NB4 (cell line): ENCODE measurements at places on chromosomes 1 and 21.

GRCh38 chr1:154495496-154496273, 6.3 kb upstream of the TDRD10 start:
- no peak for DNase-seq

GRCh38 chr1:94309829-94310569, 72.6 kb upstream of the ARHGAP29 start:
- no peak for DNase-seq

- no peak for DNase-seq
Measured at GRCh38 chr1:207832796-207833195, 78.1 kb downstream of the CD34 start.

GRCh38 chr1:25651824-25652741, 35.5 kb downstream of the MAN1C1 start:
- DNase-seq = no peak

DNA sequence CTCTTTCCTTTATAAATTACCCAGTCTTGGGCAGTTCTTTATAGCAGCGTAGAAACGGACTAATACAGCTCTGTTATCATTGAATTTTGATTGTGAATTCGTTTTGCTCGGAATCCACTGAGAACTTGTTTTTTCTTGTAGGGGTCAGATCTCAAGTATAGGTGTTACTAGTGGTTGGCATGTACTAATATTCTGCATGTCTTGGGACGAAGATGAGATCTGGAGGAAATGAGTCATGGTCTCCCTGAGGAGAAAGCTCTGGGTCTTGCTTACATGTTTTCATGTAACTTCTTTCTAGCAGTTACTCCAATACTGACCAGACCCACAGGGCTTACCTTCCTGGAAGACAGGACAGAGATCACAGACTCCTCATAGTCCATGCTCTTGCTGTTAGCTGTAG, 30.3 kb downstream of the ZSCAN20 start:
- peak; percentile 50 for DNase-seq

GRCh38 chr1:158075078-158075477, 81.6 kb downstream of the KIRREL1 start:
- no peak for DNase-seq

DNA sequence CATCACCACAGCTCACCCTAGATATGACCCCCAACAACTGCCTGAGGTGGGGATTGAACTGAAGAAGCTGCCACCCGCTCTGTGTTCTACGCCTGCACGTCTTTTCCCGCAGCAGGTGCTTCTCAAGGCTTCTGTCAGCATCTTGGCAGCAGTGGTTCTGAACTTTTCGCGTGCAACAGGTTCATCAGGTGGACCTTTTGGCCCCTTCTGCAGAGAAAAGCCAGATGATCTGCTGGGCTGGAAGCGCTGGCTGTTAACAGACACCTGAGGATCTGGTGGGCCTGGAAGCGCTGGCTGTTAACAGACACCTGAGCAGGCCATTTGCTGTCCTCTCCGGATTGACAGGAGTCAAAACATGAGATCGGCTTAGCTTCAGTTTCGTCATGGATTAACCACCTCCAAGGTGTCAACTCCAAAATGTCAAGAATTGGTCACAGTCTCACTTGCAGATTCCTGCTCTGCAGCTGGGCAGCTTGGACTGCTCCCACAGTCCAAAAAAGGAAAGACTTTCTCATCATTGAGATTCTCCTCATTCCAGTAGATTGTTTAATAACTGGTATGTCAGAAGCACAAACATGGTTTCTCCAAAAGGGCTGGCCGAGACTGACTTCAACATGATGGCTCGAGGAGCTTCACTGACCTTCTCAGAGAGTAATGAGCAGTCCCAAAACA, 4.7 kb downstream of the C1orf174 start:
- DNase-seq = no peak

DNA sequence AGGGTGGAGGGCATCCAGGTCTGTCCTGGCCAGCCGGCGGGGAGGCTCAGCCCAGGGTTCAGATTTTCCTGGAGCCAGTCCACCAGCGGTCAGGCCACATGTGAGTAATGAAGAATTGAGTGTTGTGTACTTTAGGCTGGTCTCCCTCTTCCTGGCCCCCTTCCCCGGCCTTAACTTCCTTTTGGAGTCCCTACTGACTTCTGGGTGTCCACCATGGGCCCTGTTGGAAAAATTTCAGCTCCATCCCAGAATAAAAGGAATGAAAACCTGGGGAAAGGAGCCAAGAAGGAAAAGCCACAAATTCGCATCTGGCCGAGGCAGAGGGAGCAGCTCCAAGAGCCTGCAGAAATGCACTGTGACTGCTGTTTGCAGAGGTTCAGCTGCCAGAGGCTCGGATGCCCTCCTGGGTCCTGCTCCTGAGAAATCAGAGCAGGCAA, 35.5 kb upstream of the HHAT start:
- no peak for DNase-seq

DNA sequence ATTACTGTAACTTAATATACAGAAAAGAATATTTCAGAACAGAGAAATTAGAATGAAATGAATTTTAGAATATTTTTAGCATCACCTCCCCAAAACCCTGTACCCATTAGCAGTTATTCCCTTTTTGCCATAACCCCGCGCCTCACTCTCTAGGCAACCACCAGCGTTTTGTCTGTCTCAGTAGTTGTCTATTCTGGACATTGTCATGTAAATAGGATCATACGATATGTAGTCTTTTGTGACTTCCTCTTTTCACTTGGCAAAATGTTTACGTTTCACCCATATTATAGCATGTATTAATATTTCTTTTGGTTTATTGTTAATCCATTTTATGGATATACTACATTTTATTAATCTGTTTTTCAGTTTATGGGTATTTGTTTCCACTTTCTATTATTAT, 24.9 kb downstream of the SOAT1 start:
- DNase-seq = peak; percentile 14
